Esophagus squamous epithelium (tissue), 5 donors: ENCODE measurements at places on chromosomes 2 and 18.

DNA sequence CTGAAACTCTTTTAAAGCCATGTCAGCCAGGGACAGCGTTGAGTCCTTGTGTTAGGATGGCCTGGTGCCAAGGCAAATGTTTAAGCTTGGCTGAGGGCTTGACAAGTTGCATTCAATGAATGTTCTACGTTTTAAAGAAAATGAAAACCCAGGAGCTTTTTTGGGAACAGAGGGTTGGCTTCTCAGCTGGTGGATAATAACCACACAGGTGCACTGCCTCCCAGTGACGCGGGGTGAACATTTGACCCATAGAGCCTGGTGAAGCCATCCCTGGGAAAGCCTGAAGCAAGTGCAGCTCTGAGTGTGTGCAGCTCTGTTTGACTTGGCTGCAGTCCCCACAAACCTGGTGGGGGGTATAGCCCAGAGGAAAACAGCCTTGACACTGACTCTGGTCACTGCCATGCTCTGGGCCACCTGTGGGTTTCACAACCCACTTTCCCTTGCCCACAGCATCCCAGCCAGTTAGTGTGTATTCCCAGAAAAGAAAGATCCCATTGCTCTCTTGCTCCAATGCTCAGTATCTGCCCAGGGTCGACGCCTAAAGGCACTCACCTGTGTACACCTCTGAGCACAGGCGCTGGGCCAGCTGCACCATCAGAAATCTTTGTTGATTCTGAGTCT is 874.9 kb downstream of the RNF144A start:
- no peak for DNase-seq

GRCh38 chr2:157339965-157340655 is 14.5 kb upstream of the ERMN start:
- DNase-seq, result no peak

DNA sequence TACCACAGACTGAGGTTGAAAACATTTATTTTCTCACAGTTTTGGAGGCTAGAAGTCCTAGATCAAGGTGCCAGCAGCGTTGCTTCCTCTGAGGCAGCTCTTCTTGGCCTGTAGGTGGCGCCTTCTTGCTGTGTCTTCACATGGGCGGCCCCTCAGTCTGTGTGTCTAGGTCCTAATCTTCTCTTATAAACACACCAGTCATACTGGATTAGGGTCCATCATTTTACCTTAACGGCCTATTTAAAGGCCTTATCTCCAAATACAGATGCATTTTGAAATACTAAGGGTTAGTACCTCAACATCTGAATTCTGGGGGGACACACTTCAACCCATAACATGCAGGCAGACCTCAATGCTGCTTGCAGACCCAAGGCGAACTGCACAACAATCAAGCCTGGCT is 4.4 kb upstream of the RMC1 start:
- DNase-seq, result peak; percentile 13

- DNase-seq, result no peak
These were observed 22.5 kb upstream of the RAB27B start for GRCh38 chr18:54805571-54806334.

GRCh38 chr2:202032846-202033316 is 774 bp upstream of the FZD7 start:
- DNase-seq, result no peak

DNA sequence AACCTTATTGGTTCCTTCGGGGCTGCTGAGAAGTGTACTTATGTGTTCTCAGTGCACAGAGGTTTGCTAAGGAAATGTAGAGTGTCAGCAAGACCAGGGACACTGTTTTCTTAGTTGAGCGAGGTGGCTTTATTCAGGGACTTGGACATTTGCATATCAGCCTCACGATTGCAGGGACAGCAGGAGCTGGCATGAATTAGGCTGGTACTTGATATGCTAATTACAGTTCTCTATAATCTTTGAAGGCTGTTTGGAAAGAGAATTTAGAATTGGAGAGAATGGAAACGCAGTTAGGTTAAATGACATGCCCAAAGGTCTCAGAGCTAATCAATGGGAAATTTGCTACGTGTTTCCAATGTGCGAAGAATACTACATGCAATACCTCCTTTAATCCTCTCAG is 18.7 kb upstream of the MTCL1 start:
- no peak for DNase-seq
